AG09309 (cell line): ENCODE measurements at places on chromosomes 6 and 20.
A peak's percentile ranks its signal among the peaks of the same experiment; 100 is the strongest.

GRCh38 chr20:41183831-41184230 is 46.5 kb downstream of the PLCG1 start:
- no peak for DNase-seq

DNA sequence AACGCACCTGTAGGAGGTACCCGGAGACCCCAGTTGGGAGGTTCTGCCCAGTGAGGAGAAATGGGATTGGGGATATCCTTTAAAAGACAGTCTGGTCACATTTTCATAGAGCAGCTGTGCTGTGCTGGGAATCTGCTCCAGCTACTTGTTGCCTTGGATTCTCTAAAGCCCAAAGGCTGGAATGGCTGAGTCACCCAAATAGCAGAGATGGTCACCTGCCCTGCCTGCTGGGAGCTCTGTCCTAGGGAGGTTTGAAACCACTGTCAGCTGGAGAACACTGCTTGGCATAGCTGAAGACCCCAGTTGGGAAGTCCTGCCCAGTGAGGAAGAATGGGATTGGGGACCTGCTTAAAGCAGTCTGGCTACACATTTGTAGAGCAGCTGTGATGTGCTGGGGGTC is 34.8 kb upstream of the TFB1M start:
- DNase-seq = no peak

DNA sequence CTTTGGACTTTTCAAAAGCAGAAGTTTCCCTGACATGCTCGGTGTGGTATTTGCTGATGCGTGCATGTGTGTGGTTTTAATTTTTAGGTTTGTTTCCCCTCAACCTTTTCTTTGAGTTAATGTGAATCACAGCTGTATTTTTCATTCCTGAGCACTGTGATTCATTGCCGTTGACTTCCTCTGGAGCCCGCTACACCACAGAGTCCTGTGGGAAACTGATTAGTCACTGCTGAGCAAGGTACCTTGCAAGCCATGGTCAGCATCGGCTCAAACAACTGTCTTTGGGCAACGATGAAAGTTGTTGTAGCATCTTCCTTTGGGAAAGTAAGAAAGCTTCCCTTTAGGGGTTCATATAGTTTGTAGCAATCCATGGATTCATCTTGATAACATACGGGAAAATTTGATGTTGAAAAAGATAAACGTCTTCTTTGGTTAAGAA is 57.5 kb downstream of the RIN2 start:
- DNase-seq = peak; percentile 97

DNA sequence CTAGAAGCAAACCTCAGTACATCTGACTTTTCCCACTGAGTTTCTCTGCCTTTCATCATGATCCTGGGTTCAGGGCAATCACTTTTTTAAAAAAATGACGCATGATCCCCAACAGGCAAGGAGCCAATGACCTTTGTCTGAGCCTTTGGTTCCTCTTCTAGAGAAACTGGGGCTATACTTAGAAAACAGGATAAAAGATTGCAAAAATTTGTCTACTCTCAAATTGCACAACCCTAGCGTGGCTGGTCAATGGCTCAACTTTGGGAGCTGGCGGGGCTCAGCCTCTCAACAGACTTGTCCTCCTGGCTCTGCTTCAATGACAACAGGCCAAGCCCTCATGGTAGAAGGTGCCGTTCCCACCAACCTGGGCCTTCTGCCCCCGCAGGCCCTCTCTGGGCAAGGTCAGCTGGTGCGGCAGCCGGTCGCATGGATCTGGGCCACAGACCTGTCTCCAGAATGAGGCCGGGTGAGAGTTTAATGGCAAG is 48.7 kb downstream of the PDYN start:
- DNase-seq = peak; percentile 75

- no peak for DNase-seq
Observed at GRCh38 chr6:52328729-52329128, 33.2 kb upstream of the PAQR8 start.

- DNase-seq = no peak
Observed at GRCh38 chr6:163764565-163764964, 350.0 kb downstream of the QKI start.

DNA sequence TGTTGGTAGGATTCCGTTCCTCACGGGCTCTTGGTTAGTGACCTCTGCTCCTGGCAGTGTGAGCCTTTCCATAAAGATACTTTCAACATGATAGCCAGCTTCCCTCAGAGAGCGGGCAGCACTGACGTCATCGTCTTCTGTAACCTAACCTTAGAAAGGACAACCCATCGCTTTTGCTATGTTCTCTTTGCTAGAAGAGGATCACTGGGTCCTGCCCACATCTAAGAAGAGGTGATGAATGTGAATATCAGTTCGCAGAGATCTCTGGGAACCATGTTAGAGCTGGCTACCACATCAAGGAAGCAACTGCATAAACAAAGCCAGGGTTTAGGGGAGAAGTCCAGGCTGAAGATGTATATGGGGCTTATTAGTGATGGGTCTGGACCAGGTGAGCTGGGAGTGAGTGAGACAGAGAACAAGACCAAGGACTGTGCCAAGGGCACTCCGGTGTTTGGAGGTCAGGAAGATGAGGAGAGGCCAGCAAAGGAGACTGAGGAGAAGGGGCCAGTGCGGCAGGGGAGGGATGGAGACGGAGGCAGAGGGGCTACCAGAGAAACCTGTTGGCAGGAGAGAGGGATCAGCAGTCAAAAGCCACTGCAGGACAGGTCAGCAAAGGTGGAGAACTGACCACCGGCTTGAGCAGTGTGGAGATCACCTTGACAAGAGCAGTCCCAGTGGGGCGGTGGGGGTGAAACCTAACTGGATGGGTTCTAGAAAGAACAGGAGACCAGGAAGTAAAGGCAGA is 39.7 kb downstream of the PIM1 start:
- no peak for DNase-seq

DNA sequence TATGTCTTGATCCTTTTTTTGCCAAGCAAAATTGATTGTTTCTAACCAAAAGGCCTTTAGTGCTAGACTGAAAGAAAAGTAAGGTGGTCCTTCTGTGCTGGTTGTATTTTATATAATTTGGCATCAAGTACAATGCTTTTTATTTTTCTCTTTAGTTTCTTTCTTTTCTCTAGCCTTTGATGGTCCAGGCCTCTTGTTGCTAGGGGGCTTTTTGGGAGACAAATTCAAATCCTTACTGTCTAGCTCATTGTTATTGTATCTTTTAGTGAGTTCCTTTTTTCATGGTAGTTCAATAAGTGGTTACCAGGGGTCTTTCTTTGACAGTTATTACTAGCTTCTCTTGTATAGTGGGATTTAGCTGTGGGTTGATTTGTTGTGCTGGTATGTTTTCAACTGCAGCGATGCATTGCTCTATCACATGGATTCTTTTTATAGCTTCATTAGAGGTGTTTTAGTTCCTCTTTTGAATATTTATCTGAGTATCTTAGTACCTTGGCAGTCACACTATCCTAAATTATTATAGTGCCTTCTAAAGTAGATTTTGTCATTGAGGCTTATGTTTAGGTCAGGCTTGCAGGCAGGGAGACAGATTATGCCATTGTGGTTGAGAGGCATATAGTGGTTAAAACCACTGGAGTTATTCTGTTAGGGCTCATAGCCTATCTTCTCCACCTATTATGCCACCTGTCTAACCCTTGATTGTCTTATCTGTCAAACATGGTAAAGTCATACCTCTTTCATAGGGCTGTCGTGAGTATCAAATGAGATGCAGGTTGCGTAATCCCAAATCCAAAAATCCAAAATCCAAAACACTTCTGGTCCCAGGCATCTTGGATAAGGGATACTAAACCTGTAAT is 49.5 kb downstream of the KCNS1 start:
- DNase-seq = no peak

DNA sequence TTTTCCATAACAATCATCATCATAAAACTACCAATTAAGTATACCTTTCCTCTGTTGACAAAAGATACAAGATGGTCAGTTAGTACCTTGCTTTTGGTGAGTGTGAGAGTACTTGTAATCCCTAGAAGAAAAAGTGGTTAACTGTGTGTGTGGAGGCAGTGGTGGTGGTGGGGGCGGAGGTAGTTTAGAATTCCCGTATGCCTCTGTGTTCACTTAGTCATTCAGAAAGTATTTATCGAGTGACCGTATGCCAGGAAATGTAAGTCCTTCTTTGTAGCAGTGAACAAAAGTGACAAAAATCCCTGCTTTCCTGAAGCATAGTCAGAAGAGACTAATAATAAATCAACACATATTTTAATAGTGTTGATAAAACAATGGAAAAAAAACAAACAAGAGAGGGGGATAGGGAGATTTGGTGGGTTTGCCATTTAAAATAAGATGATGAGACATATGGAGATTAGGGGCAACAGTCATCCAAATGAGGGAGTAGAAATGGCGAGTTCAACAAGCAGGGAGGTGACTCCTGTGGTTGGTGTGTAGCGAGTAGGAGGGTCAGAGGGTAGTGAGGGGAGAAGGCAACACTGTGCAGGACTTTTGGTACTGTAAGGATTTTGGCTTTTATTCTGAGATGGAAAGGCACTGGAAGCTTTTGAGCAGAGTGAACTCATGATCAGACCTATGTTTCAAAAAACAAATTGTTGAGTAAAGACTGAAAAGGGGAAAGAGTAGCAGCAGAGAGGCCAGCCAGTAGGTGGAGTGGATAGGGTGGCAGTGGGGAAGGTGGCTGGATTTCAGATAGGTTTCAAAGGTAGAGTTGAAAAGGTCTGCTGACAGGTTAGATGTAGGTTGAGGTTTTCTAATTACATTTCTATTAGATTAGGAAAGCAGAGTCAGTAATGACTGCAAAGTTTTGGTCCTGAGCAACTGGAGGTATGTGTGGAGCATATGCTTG is 40.3 kb upstream of the SIM1 start:
- peak; percentile 62 for DNase-seq

GRCh38 chr20:10433014-10433622 is 904 bp downstream of the MKKS start:
- DNase-seq = no peak

- no peak for DNase-seq
Observed at GRCh38 chr20:16695628-16696027, 34.2 kb upstream of the SNRPB2 start.

DNA sequence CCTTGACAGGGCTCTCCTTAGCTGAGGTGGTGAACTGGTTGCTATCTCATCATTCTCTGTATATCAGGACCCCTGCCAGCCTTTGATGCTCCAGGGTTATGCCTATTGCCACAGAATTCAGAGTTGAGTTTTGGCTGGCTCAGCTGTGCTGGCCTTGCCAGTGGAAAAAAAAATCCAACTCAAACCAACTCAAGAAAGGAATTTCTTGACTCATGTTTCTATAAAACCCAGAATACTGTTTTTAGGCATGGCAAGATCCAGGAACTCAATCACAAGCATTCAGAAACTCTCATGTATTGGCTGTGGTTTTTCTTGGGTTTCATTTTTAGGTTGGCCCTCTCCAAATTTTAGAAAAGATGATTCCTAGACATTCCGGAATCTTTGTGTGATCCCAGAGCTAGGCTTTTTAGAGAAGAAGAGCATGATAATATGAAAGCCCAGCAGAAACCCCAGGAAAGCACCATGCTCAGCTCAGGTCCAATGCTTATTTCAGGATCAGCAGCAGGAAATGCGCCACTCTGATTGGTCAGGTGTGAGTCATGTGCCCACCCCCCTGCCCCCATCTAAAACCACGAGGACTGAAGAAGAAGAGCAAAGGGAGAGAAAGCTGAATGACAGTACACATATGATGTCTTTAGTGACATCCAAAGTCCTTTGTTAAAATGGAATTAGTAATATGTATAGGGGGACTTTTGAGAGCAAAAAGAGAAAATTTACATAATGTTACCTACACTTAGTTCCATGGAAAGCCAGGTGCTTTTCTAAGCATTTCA is 122.9 kb downstream of the RNF144B start:
- peak; percentile 16 for DNase-seq

DNA sequence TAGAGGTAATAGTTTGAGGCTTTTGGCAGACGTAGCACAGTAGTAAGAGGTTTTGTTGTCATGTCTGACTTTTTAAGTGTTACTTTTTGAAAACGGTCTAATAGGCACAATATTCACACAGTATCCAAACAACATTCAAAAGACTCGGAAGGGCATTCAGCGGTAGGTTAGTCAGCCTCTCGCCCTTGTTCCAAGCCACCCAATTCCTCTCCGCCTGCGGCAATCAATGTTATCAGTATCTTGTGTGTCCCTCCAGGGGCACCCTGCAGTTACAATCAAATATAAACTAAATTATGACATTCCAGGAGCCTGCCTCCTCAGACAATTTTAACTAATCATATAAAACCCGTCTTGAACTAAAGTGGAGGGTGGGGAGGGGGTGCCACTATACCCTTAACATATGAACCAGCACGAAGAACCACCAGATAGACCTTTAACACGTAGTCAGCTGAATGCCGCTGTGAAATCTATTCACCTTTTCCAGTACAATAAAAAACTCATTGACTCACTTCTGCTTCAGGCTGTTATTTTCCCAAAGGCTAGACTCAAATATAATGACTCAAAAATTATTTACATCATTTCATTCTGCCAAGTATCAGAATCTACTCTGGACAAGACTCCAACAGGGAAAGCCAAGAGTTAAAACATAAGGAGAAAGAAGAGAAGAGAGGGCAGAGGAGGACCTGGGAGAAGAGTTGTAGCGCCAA is 1.6 kb downstream of the TENT5A start:
- DNase-seq = no peak
